ENCODE measurements at places on chromosomes 12 and 14.
A peak's percentile ranks its signal among the peaks of the same experiment; 100 is the strongest.

DNA sequence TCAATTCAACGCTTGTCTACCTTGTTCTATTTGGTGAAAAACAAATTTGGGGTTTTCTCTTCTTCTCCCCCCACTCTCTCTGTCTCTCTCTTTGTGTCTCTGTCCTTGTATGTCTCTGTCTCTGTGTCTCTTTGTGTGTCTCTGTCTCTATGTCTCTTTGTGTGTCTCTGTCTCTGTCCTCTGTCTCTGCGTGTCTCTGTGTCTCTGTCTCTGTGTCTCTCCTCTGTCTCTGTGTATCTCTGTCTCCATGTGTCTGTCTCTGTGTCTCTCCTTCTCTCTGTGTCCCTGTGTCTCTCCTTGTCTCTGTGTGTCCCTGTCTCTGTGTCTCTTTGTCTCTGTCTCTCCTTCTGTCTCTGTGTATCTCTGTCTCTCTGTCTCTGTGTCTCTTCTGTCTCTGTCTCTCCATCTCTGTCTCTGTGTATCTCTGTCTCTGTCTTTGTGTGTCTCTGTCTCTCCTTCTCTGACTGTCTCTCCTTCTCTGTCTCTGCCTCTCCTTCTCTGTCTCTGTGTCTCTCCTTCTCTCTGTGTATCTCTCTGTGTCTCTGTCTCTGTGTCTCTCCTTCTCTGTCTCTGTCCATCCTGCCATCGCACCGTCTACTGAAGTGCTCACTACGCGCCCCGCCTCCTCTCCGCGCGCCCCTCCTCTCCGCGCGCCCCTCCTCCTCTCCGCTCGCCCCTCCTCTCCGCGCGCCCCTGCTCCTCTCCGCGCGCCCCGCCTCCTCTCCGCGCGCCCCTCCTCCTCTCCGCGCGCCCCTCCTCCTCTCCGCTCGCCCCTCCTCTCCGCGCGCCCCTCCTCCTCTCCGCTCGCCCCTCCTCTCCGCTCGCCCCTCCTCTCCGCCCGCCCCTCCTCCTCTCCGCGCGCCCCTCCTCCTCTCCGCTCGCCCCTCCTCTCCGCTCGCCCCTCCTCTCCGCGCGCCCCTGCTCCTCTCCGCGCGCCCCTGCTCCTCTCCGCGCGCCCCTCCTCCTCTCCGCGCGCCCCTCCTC is 12.8 kb downstream of the LRCOL1 start:
- no peak for DNase-seq

DNA sequence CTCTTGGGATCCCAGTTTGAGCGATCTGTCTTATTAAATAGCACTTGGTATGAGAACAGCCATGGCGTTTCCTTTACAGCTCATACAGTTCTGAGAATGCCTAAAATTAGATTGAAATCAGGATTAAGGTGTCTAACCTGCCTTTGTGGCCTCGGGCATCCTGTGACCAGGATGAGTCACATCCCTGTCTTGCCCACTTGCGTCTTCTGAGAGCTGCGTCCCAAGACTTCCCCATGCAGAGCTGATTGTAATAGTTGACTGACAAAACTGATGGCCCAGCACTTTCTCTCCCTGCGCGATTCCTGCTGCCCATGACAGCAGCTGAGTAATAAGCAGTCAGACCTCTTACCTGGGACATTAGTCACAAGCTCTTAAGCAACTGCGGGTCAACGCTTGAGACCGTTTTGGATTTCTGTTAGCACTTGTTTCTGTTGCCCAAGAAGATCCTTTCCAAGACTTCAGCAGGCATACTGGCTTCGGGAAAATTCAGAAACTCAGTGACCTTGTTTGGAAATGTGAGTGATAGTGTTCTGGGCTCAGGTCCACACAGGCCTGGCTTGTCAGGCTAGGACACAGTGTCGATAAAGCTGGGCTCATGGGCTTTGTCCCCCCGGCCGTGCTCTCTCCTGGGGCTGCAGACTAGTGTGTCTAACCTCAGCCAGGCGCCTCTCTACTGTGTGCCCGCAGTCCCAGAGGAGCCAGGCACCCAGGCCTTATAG is 169.9 kb upstream of the HIF1A start:
- DNase-seq, result peak; percentile 34

GRCh38 chr14:53912021-53912420 is 44.6 kb downstream of the BMP4 start:
- DNase-seq, result no peak

- DNase-seq, result no peak
These were observed 36.7 kb upstream of the LGALS3 start for GRCh38 chr14:55092341-55092740.

DNA sequence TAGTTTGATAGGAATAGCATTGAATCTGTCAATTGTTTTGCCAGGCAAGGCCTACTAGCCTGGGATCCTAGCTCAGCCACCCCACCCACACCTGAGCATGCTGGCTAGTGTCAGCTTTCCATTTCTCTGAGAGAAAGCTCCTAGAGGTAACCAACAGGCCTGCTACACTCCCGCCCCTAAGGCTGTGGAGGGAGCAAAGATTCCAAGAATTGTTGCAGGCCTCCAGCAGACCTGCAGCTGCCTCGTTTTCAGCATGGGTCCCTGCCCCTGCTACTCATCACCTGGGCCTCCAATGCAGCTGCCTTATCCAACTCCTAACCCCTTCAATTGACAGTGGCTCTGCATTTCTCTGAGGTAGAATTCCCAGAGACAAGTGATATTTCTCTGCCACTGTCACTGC is 852.4 kb upstream of the MDGA2 start:
- no peak for DNase-seq

GRCh38 chr14:73237786-73238423 is 599 bp downstream of the PAPLN start:
- no peak for DNase-seq

GRCh38 chr12:31298922-31299321 is 27.0 kb downstream of the SINHCAF start:
- no peak for DNase-seq

- DNase-seq, result no peak
These were observed 52.6 kb upstream of the RIC8B start for GRCh38 chr12:106721915-106722314.

DNA sequence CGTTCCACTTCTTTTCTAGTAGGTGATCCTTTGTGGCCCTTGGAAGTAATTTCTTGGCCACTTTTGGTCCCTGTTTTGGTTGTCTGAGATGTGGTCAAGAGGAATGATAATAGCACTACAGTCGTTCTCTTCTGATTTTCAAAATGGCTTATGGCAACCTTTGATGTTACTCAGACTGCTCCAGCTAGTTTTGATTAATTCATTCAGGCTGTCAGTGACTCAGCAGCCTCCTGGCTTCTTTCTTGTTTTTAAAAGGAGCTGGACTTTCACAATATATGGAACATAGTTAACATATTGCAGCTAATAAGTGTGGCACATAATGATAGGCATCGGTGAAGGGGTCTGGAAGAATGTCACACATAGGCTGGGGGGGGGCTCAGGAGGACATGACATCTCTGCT is 47.3 kb downstream of the WDR20 start:
- no peak for DNase-seq

GRCh38 chr14:77067632-77068516 is 30.2 kb upstream of the CIPC start:
- DNase-seq, result no peak

GRCh38 chr12:48930475-48930874 is 5.2 kb upstream of the FKBP11 start:
- no peak for DNase-seq

DNA sequence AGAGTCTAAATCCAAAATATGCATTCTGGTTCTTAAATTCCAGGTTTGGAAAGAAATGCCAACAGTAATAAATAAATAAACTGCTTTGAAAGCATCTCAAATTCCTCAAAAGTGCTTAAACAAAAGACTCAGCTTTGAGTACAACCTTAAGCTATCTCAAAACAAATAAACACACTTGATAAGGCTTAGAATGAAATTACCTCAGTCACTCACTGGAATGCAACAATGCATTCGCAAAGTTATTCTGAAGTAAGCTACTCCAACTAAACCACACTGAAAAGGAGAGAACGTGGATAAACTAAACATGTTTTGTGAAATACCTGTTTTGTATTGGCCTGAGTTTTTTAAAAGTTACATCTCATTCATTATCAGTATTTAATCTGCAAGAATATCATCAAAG is 1.2 kb downstream of the SPTSSA start:
- no peak for DNase-seq

- no peak for DNase-seq
These were observed 567.2 kb downstream of the SNAPC1 start for GRCh38 chr14:62329427-62329826.

DNA sequence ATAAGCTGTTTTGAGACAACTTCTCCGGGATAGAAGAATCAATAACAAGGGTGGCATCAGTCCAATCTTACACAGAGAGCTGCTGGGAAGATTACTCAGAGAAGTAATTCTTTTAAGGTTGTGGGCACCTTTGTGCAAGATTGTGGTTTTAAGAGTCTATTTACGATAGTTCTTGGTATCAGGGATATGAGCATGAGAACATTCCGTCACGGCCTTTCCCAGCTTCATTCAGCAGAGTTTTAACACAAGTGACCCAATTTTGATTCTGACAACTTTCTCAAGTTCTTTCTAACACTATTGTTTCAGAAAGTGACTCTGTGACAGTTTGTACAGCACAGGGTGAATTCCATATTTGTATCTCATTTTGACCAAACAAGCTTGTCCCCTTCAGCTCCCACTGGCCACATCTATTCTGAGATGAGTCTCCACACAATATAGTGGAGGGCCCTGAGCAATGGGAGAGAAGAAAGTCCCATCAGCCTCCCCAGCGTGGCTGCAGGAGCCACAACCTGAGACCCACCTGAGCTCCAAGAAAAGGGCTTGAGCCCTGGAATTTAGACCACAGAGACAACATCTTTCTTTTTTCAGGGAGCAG is 869.2 kb downstream of the TMEM121 start:
- DNase-seq, result no peak

DNA sequence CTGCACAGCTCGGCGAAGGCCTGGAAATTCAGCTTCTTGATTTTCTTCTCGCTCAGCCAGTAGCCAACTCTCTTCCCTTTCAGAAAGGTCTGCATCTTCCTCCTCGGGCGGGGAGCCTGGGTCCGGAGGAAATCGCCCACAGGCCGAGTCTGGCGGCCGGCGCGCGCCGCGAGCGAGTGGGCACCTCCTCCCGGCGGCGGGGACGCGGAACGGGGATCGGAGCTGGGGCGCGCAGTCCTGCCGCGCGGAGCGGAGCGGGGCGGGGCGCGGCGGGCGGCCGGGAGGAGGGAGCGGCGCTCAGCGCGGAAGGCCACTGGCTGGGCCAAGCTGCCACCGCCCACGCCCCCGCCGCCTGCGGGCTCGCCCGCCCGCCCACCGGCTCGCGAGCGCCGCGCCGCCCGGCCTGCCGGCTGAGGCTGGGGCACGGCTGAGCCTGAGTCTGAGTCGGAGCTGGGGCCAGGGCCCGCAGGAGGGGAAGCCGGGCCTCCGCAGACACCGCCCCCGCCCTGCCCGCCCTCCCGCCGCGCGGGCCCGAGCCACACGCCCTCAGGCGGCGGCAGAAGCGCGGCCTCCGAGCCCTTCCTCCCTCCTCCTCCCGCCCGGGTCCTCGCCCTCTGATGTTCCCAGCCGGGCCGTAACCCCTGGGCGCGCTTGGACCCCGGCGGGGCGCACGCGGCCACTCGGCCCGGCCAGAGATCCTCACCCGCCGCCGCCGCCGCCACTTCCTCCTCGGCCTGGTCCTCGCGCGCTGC is 480 bp downstream of the ITPK1 start:
- DNase-seq, result peak; percentile 76

- DNase-seq, result no peak
These were observed 5.3 kb downstream of the SLC5A8 start for GRCh38 chr12:101204602-101205304.

DNA sequence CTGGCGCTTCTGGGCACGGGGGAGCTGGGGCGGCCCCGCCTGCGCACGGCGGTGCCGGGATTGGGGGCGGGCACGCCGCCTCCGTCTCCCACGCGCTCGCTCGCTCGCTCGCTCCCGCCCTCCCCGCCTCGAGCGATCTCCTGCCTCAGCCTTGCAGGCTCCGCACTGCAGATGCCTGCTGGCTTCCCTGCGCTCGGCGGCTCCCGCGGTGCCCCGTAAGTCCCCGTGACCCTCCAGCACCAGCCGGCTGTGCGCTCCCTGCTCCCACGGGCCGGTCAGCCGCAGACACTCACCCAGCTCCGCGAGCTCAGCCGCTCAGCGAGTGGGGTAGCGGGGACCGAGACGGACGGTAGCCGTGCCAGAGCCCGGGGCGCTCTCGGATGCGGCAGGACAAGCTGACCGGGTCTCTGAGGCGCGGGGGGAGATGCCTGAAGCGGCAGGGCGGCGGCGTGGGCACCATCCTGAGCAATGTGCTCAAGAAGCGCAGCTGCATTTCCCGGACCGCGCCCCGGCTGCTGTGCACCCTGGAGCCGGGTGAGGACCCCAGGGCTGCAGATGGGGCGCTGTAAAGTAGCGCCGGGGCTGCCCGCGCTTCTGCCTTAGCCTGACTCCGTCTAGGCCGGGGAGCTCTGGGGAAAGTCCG is at the start of gene TBC1D30:
TSS of gene TBC1D30 (plus strand) at position 148 of the 643 bp plus-strand sequence. CDS start at position 381, 233 bp downstream.
- no peak for DNase-seq

DNA sequence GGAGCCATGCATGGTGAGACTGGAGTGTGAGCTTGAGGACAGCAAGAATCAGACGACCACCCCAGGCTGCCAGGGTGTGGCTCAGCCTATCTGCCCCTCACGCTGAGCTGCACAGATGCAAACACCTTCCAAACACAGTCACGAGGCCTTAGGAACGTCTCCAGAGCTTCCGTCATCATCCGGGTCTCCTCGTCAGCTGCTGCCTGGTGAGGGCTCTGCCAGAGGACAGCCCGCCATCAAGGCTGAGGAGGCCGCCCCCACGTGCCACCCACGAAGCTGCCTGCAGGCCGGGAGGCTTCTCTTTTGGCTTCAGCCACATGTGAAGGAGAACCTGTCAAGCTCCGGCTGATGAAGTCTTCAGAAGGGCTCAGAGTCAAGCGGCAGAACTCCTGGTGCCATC is 13.4 kb downstream of the DDX51 start:
- DNase-seq, result no peak

DNA sequence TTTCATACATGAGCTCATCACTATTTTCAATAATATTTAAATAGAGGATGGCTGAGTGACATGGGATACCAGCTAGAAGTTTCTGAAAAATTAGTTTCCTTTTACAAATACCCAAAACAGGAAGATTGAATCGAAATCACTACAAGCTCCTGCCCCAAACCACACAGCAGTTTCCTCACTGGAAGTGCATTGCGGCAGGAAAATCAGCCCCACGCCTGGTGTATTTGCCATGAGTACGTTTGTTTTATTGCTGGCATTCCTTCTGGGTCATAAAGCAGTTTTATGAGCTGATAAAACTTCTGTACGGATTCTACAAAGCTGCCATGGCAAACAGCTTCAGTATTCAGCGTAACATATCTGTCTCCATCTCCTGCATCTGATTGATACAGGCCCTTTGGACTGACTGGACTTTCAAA is 23.7 kb downstream of the CDC42BPB start:
- DNase-seq, result no peak
